Cerebellar nuclear complex (tissue), 1 donor: ENCODE measurements at places on chromosomes 16 and 17.

DNA sequence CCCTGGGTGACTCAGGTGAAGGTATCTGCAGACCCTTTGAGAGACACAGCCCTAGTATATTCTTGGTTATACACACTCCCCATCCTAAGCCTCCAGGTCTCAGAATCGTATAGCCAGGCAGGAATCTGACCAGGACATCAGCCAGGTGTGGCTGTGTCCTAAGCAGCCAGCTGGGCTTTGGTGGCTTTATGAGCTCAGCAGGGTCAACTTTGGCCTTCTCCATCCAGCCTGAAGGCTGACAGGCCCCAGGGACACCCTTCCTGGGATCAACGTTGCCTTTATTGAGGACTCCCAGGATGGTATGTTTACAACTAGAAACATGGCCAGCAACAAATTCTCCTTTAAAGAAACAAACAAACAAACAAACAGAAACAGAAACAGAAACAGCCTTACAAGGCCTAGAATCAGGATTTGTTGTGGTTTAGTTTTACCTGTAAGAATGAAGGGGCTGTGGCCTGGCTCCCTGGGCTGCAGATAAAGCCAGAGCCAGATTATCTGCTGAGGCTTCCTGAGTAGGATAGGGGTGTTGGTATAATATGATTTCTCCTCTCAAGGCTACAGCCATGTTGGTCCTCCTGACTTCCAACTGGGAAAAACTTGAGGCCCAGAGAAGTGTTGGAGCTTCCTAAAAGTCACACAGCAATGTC is 8.5 kb downstream of the KIF19 start:
- DNase-seq, result no peak

- no peak for DNase-seq
Measured at GRCh38 chr16:85270374-85270773, 158.1 kb upstream of the CIBAR2 start.

DNA sequence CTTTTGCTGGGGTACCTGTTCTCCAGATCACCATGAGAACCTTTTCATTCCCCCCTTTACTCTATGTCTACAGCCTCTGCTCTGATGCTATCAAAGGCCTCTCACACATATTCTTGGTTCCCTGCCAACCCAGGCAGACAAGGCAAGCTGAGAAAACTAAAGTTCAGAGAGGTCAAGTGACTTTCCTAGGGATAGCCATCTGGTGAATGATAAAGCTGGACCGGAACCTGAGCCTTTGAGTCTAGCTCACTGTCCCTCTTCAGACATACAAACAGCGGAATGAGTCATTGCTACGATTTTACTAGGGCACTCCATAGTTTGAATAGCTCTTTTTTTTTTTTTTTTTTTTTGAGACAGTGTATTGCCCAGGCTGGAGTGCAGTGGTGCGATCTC is 73.3 kb downstream of the XYLT1 start:
- no peak for DNase-seq

DNA sequence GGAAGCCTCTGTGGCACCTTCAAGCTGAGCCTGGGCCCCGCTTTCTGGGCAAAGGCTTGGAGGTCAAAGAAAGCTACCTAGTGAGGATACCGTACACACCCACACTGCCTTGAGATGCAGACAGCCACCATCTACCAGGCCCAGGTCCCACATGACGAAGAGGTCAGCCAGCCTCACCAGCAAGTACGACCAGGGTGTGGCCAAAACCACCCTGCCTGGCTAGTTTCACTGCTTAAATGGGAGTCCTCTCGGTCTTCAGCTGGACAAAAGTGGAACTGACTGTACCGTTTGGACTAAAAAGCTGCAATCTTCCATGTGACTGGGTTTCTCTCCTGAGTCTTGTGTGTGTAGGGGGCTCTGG is 21.6 kb downstream of the VASN start:
- DNase-seq, result no peak

DNA sequence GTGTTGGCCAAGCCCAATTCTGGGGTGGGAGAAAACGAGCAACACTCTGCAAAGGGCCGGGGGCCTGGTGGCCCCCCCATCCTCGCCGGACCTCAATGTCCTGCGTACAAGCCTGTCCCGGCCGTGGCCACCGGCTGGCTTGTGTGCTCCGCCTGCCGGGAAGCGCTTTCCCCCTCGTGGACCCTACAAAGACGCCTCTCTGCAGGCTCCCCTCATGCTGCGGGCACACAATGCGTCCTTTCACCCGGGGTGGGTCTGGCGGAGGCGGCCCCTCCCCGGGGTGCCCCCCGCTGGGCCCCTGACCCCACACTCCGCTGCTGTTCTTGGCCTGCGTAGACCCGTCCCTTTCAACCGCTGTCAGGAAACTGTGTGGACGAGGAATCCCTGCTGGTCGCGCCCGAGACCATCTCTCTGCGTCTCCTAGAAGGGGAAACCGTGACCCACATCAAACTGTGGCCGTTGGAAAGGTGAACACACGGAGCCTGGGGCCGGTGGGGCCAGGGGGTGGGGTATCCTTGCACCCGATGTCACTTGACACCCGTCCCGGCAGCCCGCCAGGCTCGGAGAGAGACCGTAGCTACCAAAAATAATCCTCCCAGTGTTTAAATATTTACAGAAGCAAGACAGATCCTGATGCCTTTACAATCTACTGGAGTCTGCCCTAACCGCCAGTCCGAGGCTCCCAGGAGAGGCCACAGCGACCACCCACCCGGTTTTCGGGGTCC is 43.6 kb downstream of the TBC1D16 start:
- DNase-seq, result no peak

DNA sequence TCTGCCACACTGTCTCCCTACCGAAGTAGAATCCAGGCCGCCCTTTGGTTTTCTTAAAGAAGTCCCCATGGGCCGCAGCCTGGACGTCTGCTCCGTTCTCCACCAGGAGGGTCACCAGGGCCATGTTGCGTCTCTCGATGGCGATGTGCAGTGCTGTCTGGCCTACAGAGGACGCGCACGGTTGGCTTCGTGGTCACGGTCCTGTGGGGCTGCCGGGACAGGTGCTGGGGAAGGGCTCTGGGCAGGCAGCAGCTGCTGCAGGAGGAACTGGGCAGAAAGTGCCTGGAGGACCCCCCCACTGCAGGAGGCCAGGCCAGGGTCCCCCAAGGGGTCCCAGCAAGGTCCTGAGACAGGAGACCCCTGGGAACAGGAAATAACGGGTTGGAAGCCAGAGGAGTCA is 19.0 kb downstream of the TRPV1 start:
- DNase-seq, result no peak

DNA sequence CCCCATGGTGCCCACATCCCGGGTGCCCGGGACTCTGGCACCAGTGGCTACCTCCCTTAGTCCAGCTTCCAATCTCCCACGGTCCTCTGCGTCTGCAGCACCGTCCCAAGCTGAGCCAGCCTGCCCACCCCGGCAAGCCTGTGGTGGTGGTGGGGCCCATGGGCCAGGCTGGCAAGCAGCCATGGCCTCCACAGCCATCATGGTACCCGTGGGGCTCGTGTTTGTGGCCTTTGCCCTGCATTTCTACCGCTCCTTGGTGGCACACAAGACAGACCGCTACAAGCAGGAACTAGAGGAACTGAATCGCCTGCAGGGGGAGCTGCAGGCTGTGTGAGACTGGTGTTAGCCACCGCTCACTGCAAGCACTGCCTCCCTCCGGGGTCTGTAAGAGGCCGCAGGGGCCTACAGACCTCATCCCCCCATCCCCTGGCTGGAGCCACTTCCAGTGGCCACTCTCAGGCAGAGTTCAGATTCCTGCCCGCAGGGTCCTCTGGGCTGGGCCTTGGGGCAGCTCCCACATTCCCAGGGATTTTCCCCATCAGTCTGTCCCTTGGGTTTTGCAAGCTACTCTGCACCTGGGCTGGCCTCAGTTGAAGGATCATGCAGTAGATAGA is 3.9 kb upstream of the SETD1A start:
- DNase-seq, result no peak

DNA sequence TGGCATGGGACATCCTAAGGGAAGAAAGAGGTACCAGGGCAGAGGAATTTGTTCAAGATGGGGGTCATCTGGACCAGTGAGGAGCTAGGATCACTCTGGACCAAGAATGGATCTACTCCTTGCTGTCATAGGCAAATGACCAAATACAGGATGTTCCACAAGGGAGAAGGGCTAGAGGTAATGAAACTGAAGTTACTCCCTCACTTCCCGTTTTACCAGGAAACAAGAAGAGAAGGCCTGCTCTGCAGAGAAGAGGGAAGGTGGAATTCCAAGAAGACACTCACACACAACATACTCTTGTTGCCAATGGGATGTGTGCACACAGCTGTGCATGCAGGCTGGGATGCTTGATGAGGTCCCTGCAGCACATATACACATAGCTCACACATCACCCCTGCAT is 38.6 kb downstream of the NEUROD2 start:
- DNase-seq, result no peak

- DNase-seq, result no peak
Measured at GRCh38 chr17:64329588-64329987, 61.1 kb downstream of the PECAM1 start.

DNA sequence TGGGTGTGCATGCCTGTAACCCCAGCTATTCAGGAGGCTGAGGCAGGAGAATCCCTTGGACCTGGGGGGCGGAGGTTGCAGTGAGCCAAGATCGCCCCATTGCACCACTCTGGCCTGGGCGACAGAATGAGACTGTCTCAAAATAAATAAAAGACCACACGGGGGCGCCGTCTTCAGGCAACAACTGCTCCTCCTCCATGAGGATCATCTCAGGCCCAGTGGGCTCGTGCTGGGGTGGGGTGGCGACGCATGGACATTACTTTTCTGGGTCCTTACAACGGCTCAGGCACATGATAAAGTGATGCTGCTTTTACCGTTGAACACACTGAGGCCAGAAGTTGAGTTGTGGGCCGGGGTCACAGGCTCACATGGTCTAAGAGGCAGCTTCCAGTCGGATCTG is 56.2 kb downstream of the PRMT7 start:
- DNase-seq, result no peak

GRCh38 chr16:1614456-1615102 is 2.4 kb downstream of the CRAMP1 start:
- DNase-seq, result no peak

DNA sequence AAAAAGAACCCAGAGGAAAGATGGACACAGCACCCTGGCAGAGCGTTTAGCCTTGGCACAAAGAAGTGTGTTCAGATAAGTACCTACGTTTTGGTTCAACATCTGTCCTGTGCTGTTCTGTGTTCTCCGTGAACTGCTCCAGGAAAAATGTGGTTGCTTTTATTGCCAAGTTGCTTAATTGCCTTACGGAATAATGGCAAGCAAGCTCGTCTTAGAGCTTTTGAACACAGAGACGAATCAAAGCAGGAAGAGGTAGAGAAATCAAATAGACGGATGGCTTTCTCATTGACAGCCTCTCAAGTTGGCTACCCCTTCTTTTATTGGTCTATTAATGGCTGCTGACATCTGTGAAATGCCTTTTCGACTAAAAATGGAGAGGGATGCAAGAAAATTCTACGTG is 911.1 kb upstream of the EEF2KMT start:
- DNase-seq, result no peak

DNA sequence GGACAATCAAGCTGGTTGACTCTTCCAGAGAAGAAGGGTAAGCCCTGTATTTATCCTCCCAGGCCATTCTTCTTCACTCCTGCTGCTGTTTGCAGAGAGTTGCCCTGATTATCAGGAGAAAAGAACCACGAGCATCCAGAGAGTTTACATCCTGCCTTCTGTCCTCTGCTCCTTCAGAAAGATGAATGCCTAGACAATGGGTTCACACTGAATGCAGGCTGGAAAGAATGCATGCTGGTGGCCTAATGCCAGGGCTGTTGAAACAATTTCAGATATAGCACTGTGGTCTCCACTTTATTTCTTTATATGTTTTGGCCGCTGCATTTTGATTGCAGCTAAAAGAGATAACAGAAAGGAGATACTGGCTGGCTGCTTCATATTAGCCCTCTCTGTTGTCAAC is 21.2 kb upstream of the HAS3 start:
- no peak for DNase-seq

GRCh38 chr17:74746922-74747321 is 1.5 kb upstream of the NHERF1 start:
- DNase-seq, result no peak

- no peak for DNase-seq
Measured at GRCh38 chr17:81481815-81482505, 30.6 kb downstream of the ACTG1 start.

DNA sequence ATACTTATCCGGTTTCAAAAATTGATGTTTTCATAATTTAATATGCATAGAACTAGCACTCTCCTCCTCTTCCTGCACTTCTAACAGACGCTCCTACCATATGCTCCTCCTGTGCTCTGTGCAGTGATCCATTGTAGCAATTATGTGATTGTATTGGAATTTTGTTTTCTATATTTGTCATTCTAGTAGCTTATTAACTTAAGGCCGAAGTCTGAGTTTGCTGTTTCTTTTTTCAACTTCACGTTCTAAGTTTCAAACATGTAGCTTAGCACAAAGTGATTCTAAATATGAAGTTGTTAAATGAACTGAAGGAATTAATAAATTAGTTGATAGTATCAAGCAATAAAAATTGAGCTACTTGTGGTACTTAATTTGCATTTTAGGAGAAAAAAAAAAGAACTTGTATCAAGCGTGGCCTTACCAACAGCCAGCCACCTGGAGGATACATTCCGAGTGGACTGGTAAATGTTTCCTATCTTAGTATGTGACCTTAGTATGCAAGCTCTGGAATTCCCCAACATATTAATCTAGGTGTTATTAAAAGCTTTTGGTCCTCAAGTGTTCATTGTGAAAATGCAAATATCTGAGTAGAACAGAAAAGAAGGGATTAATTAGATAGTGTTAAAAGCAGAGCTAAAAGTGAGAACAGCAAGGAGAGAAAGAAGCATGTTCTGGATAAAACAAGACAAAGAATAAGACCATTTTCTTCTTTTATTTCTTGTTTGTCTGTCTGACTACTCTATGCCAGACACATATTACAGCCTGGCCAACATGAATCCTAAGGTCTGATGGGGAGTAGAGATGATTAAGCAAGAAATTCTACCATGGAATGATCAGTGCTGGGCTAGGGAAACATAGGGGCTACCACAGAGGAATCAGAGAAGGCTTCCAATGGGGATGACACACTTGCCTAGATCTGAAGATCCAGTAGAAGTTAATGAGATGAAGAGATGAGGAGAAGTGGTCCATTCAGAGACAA is 290.4 kb upstream of the MON1B start:
- no peak for DNase-seq

DNA sequence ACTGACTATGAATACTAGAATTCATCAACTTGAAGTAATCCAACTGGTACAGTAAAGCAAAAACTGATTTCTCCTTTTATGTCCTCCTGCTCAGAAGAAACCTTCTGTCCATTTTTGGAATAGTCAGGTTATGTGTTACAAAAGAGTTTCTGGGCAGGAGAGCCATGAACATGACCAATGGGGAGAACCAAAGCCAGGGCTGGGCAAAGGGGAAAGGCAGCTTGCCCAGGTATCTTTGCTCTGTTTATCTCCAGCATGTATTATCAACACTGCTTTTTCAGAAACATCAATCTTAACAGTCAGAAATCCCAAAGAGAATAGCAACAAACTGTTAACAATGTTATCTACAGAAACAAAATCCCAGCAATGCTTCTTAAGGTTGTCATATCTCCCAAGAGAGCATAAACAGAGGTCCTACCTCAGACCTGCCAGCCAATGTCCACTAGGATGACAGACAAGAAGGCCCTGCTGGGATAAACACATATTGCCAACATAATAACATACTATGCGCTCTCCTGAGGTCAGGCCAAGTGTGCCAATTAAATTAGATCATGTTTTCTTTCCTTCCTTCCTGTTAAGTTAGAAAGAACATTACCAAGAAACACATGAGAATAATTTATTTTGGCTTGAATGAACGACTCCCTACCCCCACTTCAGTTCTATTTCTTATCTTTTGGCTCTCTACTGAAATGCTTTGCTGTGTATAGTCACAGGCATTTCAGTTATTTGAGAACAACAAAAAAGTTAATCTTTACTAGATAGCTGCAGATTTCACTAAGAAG is 28.0 kb downstream of the BLMH start:
- DNase-seq, result no peak

GRCh38 chr17:77888242-77889134 is 70.0 kb upstream of the TNRC6C start:
- DNase-seq, result no peak
